ENCODE measurements at places on chromosomes 7 and 10. TPM values are rescaled to one million over a fixed set of nuclear protein-coding genes. Genes with fewer than 3 reads are reported as not detected.

TCERG1L gene
- 16.3 TPM for total RNA-seq

DNA sequence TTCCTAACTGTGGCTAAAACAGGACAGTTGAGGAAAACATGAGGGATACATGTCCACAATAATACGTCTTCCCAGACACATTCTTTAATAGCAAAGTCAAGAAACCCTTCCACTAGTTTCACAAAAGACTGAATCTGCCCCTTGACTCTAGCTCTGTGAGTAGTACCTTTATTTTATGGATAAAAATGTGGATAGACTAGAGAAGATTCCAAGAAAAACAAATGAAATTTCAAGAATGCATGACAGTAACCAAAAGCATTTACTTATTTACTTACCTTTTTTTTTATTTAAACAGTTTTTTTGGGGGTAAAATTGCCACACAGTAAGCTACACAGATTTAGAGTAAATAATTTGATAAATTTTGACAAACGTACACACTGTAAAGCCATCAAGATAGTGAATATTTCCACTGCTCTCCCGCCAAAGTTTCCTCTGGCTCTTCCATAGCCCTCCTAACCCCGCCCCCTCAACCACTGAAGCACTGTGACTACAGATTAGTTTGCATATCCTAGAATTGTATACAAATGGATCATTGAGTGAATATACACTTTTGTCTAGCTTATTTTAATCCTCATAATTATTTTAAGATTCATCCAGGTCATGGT is 420.4 kb upstream of the ZMIZ1 start:
- H3K4me3 ChIP-seq = no peak overlapping the region
- H3K27ac ChIP-seq = no peak overlapping the region
- no peaks in the 10 kb centered on the region for H3K36me3 ChIP-seq
- no peak for DNase-seq

- DNase-seq = peak; percentile 89
- H3K4me3 ChIP-seq = peak overlapping the region; percentile 86
- H3K27ac ChIP-seq = peak overlapping the region; percentile 47
- no peaks in the 10 kb centered on the region for H3K27me3 ChIP-seq
Observed at GRCh38 chr10:79067241-79068202, 1.2 kb upstream of the ZMIZ1 start.

MCM10 gene
- total RNA-seq = 89.3 TPM

GRCh38 chr10:31129271-31129670 is 97.6 kb upstream of the ZNF438 start:
- H3K4me3 ChIP-seq = no peak overlapping the region
- no peaks in the 10 kb centered on the region for H3K27me3 ChIP-seq
- peak; percentile 56 for DNase-seq

METTL27 gene
- total RNA-seq = not detected

DGKI gene
- total RNA-seq = 0.39 TPM

DNA sequence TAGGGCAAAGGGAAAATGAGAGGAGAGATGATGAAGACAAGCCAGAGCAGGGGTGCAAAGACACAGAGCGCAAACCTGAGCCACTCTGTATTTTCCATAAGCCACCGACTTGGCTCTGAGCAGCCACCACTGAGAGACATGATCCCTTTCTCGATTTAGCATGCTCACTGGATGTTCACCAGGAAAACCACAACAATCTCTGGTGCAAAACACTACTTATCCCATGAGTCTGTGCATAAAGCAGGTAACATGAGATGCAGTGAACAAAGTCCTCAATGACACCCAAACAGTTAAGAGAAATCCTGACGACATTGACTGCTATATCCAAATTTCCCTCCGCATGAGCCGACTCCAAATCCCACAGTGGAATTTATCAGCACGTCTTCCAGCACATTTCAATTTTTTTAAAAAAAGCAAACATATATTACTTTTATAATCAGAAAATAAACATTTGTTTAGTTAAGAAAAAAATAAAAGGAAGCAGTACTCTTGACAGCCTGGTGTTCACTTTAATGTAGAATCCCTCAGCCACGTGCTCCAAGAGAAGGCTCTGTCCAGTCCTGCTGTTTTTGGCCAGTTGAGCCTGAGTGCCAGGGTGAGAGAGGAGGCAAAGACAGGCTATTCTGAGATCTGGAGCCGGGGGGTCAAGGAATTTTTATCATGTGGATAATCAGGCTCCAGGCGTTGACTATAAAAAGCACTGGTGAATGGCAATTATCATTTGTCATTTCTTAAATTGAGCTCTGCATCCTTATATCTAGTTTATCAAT is 238.4 kb downstream of the KCNMA1 start:
- H3K4me3 ChIP-seq = no peak overlapping the region
- H3K27ac ChIP-seq = no peak overlapping the region
- no peaks in the 10 kb centered on the region for H3K4me1 ChIP-seq
- no peaks in the 10 kb centered on the region for H3K36me3 ChIP-seq
- H3K27me3 ChIP-seq = no peaks in the 10 kb centered on the region

- no peak for DNase-seq
- no peaks in the 10 kb centered on the region for H3K36me3 ChIP-seq
- H3K27me3 ChIP-seq = no peaks in the 10 kb centered on the region
- no peaks in the 10 kb centered on the region for H3K4me1 ChIP-seq
Observed at GRCh38 chr10:25457552-25457951, 282.8 kb downstream of the GPR158 start.

SOSTDC1 gene
- not detected for total RNA-seq

GRCh38 chr10:71397296-71398212 is 834 bp downstream of the CDH23 start:
- peak overlapping the region; percentile 67 for H3K4me3 ChIP-seq
- no peaks in the 10 kb centered on the region for H3K27me3 ChIP-seq

GRCh38 chr10:14952851-14953423 is 959 bp downstream of the DCLRE1C start:
- H3K36me3 ChIP-seq = peaks cover 3% of the 10 kb centered on the region
- H3K27me3 ChIP-seq = no peaks in the 10 kb centered on the region
- peak overlapping the region; percentile 51 for H3K27ac ChIP-seq
- H3K4me3 ChIP-seq = peak overlapping the region; percentile 73

PPP1R3A gene
- not detected for total RNA-seq

MMRN2 gene
- total RNA-seq = not detected

AUTS2 gene
- total RNA-seq = 44.3 TPM

CTAGE8 gene
- total RNA-seq = 2.8 TPM

CUBN gene
- 1.9 TPM for total RNA-seq

GRCh38 chr10:988667-989545 is 672 bp downstream of the GTPBP4 start:
- H3K36me3 ChIP-seq = peaks cover 22% of the 10 kb centered on the region
- peak overlapping the region; percentile 91 for H3K4me3 ChIP-seq
- H3K4me1 ChIP-seq = peaks cover 15% of the 10 kb centered on the region
- no peak for DNase-seq
- peak overlapping the region; percentile 89 for H3K27ac ChIP-seq
- H3K27me3 ChIP-seq = no peaks in the 10 kb centered on the region

DNA sequence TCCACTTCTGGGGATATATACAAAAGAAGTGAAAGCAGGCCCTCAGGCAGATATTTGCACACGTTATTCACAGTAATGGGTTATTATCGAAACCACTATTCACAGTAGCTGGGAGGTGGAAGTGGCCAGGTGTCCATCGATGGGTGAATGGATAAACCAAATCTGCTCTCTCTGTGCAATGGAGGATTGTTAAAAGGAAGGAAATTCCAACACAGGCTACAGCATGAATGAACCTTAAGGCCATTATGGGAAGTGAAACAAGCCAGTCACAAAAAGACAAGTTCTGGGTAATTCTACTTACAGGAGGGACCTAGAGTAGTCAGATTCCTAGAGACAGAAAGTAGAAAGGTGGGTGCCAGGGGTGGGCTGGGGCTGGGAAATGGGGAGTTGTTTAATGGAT is 48.5 kb upstream of the BHLHA15 start:
- H3K27ac ChIP-seq = no peak overlapping the region
- DNase-seq = no peak
- no peaks in the 10 kb centered on the region for H3K27me3 ChIP-seq
- H3K4me3 ChIP-seq = no peak overlapping the region
